Tibial nerve (tissue), 4 donors: ENCODE measurements at places on chromosomes 7 and 10. TPM values are rescaled to one million over a fixed set of nuclear protein-coding genes. Genes with fewer than 3 reads are reported as not detected.

Gene H2BK1
- total RNA-seq = not detected

Gene C10orf88
- total RNA-seq = 5.2 TPM

Gene CH25H
- 1.0 TPM for total RNA-seq

Gene DOCK1
- total RNA-seq = 63.8 TPM

Gene MYL10
- total RNA-seq = not detected

- no peaks in the 10 kb centered on the region for H3K4me1 ChIP-seq
- DNase-seq = no peak
- no peak overlapping the region for H3K27ac ChIP-seq
- no peak overlapping the region for H3K4me3 ChIP-seq
- H3K27me3 ChIP-seq = no peaks in the 10 kb centered on the region
- H3K36me3 ChIP-seq = no peaks in the 10 kb centered on the region
Observed at GRCh38 chr7:108063520-108063933, 60.6 kb upstream of the LAMB1 start.

GRCh38 chr7:148204639-148205304 lies 385.8 kb upstream of the C7orf33 start:
- no peak for DNase-seq
- no peak overlapping the region for H3K27ac ChIP-seq
- no peak overlapping the region for H3K4me3 ChIP-seq
- H3K27me3 ChIP-seq = no peaks in the 10 kb centered on the region
- no peaks in the 10 kb centered on the region for H3K36me3 ChIP-seq
- H3K4me1 ChIP-seq = no peaks in the 10 kb centered on the region

DNA sequence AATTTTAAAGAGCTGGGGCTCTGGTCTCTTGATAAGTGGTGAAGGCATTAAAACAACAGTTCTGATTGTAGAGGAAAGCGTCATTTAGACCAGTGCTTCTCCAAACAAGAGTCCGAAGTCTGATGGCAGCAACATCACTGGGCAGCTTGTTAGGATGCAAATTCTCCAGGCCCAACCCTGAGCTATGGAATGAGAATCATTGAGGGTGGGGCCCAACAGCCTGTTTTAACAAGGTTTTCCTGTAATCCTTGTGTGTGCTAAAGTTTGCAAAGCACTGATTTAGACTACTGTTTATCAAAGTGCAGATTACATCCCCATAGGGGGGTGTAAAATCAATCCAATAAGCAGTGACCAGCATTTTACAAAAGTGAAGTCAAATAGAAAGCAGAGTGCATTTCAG lies 2.6 kb upstream of the ZNRF2 start:
- peak overlapping the region; percentile 25 for H3K27ac ChIP-seq
- no peaks in the 10 kb centered on the region for H3K36me3 ChIP-seq
- H3K27me3 ChIP-seq = no peaks in the 10 kb centered on the region
- no peak overlapping the region for H3K4me3 ChIP-seq
- no peak for DNase-seq

- DNase-seq = no peak
- no peak overlapping the region for H3K4me3 ChIP-seq
- H3K27me3 ChIP-seq = no peaks in the 10 kb centered on the region
Observed at GRCh38 chr7:8200316-8200715, 61.7 kb downstream of the ICA1 start.

DNA sequence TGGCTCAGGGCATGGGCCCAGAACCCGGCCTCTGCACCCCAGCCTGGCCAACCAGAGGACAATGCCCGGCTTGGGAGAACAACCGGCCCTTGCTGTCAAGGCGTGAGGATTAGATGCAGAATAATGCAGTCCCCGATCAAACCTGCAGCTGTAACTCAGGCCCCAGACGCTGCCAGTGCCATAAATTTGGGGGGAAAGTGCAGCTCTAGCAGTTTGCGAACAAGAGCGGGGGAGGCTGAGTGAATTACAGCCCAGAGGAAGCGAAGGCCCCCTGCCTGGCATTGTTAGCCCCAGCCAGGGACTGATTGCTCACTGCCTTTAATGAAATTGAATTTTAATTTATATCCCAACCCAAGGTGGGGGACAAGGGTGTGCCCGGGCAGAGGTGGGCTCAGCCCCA lies 38.0 kb upstream of the GNA12 start:
- no peaks in the 10 kb centered on the region for H3K4me1 ChIP-seq
- DNase-seq = no peak
- H3K4me3 ChIP-seq = no peak overlapping the region
- H3K27ac ChIP-seq = no peak overlapping the region
- H3K36me3 ChIP-seq = no peaks in the 10 kb centered on the region

DNA sequence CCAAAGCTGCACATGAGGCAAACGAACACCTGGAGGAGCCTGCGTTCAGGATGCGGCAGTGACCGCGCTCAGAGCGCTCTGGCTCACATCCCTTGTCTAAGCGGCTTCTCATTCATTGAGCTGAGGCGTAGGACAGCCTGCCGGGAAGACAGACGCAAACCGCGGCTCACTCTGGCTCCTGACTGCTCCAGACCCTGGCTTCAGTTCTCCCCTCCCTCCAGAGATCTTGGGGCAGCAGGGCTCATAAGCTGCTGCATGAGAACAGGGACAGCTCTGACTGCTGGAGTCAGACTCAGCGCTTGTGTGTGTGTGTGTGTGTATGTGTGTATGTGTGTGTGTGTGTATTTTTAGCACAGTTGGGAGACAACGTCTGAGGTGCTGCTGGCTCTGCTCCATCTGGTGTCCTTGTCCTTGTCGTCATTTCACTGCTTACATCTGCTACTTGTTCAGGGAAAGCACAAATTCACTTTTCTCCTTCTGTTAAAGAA lies 15.8 kb upstream of the LYZL2 start:
- no peak for DNase-seq
- H3K36me3 ChIP-seq = no peaks in the 10 kb centered on the region
- H3K27me3 ChIP-seq = peaks cover 10% of the 10 kb centered on the region

- no peak overlapping the region for H3K4me3 ChIP-seq
- no peaks in the 10 kb centered on the region for H3K36me3 ChIP-seq
- H3K27ac ChIP-seq = no peak overlapping the region
- no peaks in the 10 kb centered on the region for H3K27me3 ChIP-seq
Observed at GRCh38 chr10:27947540-27947939, 51.3 kb downstream of the ODAD2 start.

DNA sequence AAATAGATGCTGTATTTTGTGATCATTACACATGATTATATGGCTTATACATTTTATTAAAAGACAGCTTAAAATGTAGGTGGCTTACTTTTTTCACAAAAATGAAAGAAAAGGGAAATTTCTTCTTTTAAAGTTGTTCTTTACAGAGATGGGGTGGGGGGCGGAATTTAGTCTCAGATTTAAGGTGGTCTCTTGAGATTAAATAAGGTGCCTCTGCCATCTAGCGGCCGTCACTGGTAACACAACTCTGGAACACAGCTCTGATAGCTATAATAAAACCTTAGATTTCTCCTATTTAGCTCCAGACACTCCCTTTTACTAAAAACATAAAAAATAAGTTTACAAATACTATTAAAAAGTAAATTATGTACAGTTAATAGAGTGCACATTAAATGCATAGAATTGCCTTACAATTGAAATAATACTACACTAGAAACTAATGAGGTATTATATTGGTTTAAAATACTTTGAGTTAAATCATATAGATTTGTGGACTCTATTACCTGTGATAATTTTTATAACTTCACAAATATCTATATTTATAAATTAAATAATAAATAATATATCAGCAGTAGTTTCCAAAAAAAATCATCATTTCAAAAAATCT lies 210.9 kb downstream of the DGKB start:
- H3K36me3 ChIP-seq = no peaks in the 10 kb centered on the region
- H3K27me3 ChIP-seq = no peaks in the 10 kb centered on the region
- no peak overlapping the region for H3K4me3 ChIP-seq
- H3K27ac ChIP-seq = no peak overlapping the region
- H3K4me1 ChIP-seq = no peaks in the 10 kb centered on the region
- DNase-seq = peak; percentile 46

DNA sequence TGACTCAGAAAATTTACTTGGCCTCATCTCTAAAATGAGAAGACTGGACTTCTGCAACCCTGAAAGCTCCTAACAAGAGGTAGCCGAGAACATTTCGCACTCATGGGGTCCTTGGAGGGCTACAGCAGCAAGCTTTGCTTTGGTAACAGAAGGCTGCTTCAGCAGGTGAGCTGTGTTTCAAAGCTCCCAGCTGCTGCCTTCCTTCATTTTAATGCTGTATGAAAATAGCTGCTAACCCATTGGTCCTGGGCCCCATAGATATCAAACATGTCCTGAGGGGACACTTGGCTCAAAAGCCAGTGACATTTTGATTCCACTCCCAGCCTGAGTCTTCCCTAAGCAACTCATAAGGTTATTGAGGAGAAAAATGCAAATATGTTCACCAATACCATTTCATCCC lies 14.3 kb upstream of the MALSU1 start:
- DNase-seq = no peak
- no peaks in the 10 kb centered on the region for H3K36me3 ChIP-seq
- no peak overlapping the region for H3K27ac ChIP-seq
- H3K27me3 ChIP-seq = no peaks in the 10 kb centered on the region

DNA sequence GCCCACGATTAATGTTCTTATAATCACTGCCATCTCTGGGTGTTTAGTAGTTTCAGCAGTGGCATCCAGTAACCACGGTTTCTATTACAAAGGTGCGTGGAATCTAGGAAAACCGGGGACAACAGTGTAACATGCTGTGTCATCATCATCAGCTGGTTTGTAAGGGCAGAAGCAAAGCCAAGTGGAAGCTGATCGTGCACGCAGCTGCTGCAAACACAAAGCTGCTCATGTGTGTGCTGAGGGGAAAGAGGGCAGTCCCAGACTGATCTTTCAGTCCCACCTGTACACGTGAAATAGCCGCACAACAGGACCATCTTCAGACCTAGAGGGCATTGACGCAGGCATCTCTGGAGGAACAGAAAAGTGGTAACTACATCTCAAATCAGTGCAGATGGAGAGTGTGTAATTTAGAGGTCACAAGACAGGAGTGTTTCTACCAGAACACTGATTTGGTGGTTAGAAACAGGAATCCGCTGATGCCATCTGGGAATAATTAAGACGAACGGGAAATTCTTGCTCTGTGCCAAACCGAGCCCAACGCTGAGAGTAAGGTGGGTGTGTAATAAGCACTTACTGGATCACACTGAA lies 13.4 kb downstream of the ANKRD16 start:
- peaks cover 58% of the 10 kb centered on the region for H3K36me3 ChIP-seq
- DNase-seq = peak; percentile 51

- H3K36me3 ChIP-seq = no peaks in the 10 kb centered on the region
- H3K27ac ChIP-seq = no peak overlapping the region
- no peaks in the 10 kb centered on the region for H3K27me3 ChIP-seq
- H3K4me1 ChIP-seq = no peaks in the 10 kb centered on the region
- no peak for DNase-seq
Observed at GRCh38 chr10:125984346-125984745, 88.0 kb downstream of the FANK1 start.

- H3K36me3 ChIP-seq = no peaks in the 10 kb centered on the region
- no peak overlapping the region for H3K4me3 ChIP-seq
- no peaks in the 10 kb centered on the region for H3K4me1 ChIP-seq
- DNase-seq = no peak
- H3K27ac ChIP-seq = no peak overlapping the region
Observed at GRCh38 chr7:9507290-9507689, 1073.9 kb downstream of the NXPH1 start.

DNA sequence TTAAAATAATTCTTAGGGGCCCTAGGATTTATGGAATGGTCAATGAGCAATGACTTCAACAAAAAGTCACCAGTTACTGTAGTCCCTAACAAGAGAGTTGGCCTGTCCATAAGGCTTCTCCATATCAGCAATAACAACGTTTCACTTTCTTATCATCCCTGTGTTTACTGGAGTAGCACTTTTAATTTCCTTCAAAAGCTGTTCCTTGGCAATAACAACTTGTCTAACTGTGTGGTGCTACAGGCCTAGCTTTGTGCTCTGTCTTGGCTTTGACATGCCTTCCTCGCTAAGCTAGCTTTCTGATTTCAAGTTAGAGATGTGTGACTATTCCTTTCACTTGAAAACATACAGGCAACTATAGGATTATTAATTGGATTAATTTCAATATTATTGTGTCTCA lies 81.1 kb downstream of the JMJD1C start:
- no peaks in the 10 kb centered on the region for H3K27me3 ChIP-seq
- H3K4me1 ChIP-seq = peaks cover under 1% of the 10 kb centered on the region
- no peak overlapping the region for H3K4me3 ChIP-seq
